Neural crest cell (in vitro differentiated cells): ENCODE measurements at places on chromosomes 4 and X.

- no peak for DNase-seq
Measured at GRCh38 chr4:169677150-169677748, 56.9 kb downstream of the CLCN3 start.

GRCh38 chr4:79650217-79650616 lies 242.2 kb upstream of the GK2 start:
- DNase-seq = no peak

- no peak for DNase-seq
Measured at GRCh38 chr4:69518102-69518501, 22.4 kb upstream of the UGT2B4 start.

DNA sequence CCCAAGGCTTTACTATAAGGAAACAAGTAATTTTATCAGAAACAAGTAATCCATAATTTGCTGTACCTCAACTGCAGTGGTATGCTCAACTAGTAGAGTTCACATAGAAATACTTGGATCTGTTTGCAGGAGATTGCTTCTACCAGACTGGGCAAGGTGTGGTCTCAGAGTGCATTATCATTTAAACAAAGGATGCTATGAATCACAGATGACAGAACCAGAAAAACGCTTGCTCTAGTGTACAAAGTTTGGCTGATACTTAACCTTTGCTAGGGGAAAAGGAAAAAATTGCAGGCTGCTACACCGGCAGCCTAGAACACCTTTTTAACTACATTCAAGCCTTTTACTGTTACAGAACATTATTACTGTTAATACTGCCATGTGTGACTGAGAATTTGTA lies 97.1 kb downstream of the ENOX2 start:
- no peak for DNase-seq

DNA sequence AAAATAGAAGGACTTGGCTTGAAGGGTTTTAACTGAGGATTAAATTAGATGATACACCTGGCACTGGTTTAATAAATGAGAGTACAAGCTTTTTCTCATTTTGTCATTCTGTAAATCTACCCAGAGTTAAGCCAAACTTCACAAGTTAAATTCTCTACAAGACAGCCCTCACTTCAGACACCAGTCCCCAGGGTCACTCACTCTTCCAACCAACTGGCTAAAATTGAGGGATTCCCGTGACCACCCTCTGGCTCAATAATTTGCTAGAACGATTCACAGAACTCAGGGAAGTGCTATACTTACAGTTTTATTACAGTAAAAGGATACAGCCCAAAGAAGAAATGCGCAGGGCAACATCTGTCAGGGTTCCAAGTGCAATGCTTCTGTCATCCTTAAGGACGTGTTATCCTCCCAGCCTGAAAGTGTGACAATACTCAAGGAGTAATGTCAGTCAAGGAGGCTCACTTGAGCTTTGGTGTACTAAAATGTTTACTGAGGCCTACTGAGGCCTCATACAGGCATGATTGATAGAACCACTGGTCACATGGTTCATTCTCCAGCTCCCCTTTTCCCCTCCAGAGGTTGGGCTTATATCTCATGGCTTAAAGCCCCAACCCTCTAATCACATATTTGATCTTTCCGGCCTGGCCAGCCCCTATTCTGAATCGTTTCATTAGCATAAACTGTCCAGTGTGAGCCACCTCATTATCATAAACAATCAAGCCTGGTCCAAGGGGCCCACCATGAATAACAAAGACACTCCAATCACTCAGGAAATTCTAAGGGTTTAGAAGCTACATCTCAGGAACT lies 9.6 kb upstream of the TMSB4X start:
- no peak for DNase-seq

- no peak for DNase-seq
Measured at GRCh38 chrX:125295337-125295736, 24.3 kb upstream of the TEX13C start.

DNA sequence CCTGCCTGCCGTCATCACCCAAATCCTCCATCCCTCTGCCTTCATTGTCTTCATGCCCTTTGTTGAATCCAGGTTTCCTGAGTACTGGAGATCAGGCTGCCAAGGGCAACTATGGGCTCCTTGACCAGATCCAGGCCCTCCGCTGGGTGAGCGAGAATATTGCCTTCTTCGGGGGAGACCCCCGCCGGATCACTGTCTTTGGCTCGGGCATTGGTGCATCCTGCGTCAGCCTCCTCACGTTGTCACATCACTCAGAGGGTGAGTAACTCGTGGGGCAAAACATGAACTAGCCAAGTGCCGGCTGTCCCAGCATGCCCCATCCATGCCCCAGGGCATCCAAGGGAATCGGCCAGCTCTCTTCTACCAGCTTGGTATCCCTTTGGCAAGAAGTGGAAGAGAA lies 19.4 kb downstream of the NLGN3 start:
- DNase-seq = no peak

- no peak for DNase-seq
Measured at GRCh38 chr4:177718514-177718913, 276.3 kb upstream of the AGA start.

GRCh38 chrX:112643721-112644120 lies 36.0 kb downstream of the LHFPL1 start:
- DNase-seq = no peak

GRCh38 chrX:137195991-137196390 lies 162.2 kb upstream of the GPR101 start:
- DNase-seq = no peak

DNA sequence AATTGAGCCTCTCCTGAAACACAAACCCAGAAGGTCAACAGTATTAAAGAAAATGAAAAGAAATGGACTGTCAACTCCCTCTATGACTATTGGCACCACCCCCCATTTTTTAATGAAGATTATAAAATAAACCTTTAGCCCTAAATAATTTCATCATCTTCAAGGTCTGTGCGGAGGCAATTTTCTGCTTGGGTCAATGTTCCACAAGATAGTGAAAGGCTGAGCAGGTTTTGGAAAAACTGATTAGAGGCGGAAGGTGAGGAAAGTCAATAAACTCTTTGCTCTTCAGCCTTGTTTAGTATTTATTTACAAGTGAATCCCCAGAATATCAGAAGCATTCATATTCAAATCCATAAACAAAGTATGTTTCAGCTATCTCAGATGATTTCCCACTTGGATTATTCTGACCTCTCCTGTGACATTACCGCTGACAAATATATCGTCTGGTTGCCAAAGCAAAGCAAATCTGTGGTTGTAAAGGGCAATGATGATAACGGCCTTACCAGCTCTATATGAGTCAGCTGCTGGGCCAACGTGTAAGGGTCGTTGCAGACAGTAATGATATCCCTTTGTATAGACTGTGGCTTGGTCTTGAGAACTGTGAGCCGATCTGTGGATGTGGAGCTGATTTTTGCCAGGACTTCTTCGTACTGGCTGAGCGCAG lies 24.0 kb downstream of the RASGEF1B start:
- no peak for DNase-seq

GRCh38 chrX:154056770-154057241 lies 37.1 kb upstream of the IRAK1 start:
- no peak for DNase-seq

DNA sequence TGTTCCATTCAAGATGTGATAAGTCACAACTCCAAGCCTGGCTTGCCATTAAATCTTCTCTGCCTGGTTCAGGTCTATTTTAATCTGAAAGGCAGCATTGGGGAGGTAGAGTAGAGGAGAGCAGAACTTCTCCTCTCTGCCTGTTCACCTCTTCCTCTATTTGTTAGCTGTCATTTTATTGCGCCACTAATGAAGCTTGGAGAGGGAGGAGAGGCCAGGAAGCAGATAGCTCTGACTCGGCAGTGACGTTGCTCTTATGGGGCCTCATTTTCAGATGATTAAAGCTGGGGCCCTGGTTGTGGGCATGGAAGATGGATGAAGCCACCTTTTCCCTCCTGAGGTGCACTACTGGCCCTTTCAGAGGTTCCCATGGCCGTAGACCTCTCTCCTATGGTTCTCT lies 207.3 kb downstream of the MID1IP1 start:
- DNase-seq = no peak

- DNase-seq = no peak
Measured at GRCh38 chrX:14050709-14051108, 21.0 kb upstream of the GEMIN8 start.

DNA sequence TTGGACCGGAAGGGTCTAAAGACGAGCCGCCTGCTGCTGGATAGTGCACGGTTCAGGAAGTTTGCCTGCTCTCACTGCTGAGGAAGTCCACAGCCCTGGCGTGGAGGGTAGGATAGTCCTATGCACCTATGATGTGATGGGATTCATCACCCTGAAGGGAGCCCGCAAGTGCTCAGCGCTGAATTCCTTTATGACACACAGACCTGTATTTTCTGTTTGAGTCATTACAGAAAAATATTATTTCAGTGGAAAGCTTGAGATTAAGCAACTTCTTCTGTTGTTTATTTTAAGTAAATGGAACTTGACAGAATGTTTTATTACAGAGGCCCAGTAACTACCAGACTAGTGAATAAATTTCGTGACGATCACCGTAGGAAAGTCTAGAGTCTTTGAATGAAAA lies 123.2 kb downstream of the TRIML1 start:
- DNase-seq = no peak

GRCh38 chr4:176478076-176478475 lies 158.3 kb downstream of the SPCS3 start:
- DNase-seq = no peak

DNA sequence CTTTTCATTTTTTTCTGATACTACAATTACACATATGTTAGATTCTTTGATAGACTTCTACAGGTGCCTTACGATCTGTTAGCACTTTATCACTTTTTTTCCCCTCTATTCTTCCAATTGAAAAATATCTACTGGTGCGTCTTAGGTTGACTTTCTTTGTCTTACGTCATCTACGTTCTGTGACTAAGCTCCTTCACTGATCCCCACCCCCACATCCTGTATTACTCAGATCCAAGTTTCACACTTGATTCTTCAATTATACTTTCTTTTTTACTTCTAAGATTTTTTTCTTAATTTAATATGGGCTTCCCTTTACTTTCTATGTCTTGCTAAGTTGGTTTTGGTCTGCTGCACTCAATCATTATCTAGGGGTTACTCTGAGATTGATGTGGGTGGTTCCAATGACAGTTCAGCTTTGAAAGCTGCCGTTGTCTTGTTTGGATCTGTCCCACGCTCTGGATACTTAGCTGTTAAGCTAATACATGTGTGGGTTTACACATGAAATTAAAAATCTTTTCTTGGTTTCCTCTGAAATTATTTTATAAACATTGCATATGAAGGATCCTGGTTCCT lies 1321.1 kb downstream of the RAPGEF2 start:
- no peak for DNase-seq

GRCh38 chrX:16788477-16788876 lies 2.2 kb downstream of the TXLNG start:
- no peak for DNase-seq

DNA sequence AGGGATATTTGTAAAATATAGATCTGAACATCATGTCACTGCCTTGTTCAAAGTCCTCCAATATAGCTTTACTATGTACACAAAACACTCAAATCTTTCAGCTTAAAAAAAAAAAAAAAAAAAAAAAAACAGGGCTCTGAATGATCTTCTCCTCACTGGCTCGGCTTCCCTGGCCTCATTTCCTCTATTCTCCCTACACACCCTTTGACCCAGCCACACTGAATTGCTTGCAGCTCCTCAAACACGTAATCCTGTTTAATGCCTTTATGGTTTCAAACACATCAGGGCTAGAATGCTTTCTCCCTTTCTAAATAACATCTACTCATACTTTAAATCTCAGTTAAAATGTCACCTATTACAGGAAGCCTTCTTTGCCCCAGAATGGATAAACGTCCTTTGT lies 60.8 kb downstream of the MTMR8 start:
- DNase-seq = no peak

DNA sequence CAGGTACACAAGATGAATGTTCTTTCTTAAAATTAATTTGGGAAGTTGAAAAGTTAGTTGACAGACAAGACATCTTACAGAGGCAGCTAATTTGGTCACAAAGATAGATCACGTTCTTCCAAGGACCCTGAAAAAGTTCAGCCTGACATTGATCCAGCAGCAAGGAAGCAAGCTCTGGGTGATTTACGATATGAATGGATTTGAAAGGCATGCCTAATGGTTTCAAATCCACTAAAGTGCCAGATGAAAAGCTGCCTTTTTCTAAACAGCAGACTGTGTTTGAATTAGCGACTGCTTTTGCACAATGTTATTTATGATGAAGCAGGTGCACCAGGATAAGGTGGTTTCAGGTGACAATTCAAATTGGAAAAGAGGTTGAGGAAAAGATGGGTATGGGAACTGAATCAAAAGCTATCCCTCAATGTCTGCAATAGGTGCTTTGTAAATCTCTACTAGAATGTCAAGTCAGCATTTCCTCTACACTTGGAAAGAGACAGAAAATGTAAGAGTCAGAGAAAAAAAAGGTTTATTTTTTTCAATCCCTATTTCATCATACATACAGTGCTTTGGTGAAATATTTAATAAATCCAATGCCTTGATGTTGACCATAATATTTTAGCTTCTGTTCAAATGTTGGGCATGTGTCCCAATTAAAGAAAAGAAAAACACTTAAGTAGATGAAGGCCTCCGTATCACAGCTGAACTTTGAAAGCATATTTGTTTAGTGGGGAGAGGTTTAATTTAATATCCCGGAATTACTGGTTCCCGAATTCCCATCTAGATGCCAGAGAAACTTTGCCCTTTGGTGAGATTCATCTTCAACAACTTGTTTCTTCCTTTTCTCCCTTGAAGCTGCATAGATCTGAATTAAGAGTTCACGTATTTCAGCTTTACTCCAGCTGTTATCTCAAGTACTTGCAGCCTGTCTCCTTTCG lies 6.0 kb downstream of the RASGEF1B start:
- DNase-seq = no peak

- no peak for DNase-seq
Measured at GRCh38 chrX:97030463-97030862, 146.8 kb downstream of the RPA4 start.

- no peak for DNase-seq
Measured at GRCh38 chr4:115076691-115077090, 36.7 kb downstream of the NDST4 start.

DNA sequence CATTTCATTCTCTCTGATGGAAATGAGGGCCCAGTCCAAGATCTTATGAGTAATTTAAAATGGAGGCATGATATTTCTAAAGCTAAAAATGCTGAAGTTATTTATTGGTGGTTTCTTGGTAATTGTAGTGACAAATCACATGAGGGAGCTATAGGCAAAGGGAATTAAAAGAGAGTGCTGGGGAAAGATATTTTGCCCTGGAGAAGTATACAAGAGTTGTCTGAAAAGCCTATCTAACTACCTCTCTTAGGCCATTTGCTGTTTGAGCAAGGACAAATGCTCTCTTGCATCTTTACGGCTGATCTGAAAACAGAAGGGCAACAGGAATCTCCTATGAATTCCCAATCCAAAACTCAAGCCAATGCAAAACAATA lies 89.4 kb downstream of the FMR1NB start:
- DNase-seq = no peak

- DNase-seq = no peak
Measured at GRCh38 chr4:18635531-18635930, 614.0 kb upstream of the LCORL start.

GRCh38 chr4:30847167-30847566 lies 127.0 kb downstream of the PCDH7 start:
- DNase-seq = no peak
